ENCODE measurements at places on chromosomes 11 and 22. TPM values are rescaled to one million over a fixed set of nuclear protein-coding genes. Genes with fewer than 3 reads are reported as not detected.

Gene RIN1
- 35.7 TPM for total RNA-seq

Gene ASRGL1
- 13.5 TPM for total RNA-seq

Gene MPPED1
- not detected for total RNA-seq

Gene PRRG4
- 1.2 TPM for total RNA-seq

Gene MYBPC3
- total RNA-seq = 0.09 TPM

Gene OTOG
- total RNA-seq = not detected

Gene LRRC74B
- not detected for total RNA-seq

Measured in A549 treated with ZK216348 at 1 μM for 4 hours (cell line).